Muscle of leg (tissue), 16 donors: ENCODE measurements at places on chromosomes 5 and 9.

DNA sequence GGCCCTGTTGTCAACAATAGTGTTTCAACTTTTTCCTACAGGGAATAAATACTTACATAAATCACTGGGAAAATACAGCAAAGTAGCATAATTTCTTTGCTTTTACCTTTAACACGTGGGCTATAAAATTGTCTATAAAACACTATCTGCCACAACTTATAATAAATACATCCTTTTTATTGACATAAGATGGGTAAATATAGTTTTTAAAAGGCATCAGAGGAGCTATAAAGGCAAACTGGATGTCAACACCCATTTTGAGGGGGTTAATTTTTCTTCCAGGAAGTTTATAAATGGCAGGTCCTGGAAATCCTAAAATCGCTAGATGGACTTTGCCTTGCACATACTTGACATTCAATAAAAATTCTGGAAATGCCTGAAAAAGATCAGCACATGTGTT lies 358.0 kb downstream of the PDE4D start:
- DNase-seq, result no peak

- DNase-seq, result no peak
Observed at GRCh38 chr5:33816791-33817190, 75.0 kb downstream of the ADAMTS12 start.

- no peak for DNase-seq
Observed at GRCh38 chr9:92654481-92655301, 15.2 kb downstream of the IPPK start.

DNA sequence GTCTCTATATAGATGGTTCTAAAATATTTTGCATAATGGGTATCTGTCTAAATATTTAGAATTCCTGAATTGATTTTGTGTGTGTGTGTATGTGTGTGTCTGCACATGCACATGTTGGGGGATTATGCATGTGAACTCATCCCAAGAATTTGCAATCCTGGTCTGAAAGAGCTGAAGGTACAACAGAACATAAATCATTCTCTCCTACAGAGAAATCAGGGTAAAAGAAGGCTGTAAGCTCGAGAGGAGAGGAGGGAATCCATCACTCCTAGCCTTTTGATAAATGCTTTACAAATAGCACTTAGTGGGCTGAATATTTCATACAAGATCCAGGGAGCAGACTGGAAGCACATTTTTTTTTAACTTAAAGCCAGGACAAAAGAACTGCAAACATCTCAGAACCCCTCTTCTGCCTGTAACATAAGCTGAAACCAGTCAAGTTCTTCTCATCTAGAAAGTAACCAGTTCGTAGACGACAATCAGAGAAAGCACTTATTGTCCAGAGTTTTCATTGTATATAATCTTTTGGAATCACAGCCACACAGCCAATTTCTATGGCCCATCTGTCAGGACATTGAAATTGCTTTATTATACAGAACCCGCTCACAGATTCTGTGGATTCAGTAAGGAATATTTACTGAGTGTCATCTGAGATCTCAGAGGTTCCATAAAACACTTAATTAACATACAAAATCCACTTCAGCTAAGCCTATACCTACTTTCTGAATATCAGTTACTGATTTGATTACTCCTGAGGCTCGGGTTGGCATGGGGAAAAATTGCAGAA lies 541.4 kb upstream of the ZNF462 start:
- no peak for DNase-seq
